ENCODE measurements at places on chromosomes 7 and 10.
A peak's percentile ranks its signal among the peaks of the same experiment; 100 is the strongest.

GRCh38 chr7:130732980-130733930 lies 752 bp downstream of the KLF14 start:
- DNase-seq: peak; percentile 33

- DNase-seq: no peak
These were observed 536.6 kb upstream of the GALNT17 start for GRCh38 chr7:70595370-70595754.

GRCh38 chr10:117239051-117239450 lies 1.9 kb upstream of the SLC18A2 start:
- no peak for DNase-seq

GRCh38 chr7:78020136-78020873 lies 221.7 kb downstream of the PHTF2 start:
- DNase-seq: peak; percentile 61

GRCh38 chr7:85033263-85033662 lies 153.6 kb downstream of the SEMA3D start:
- DNase-seq: no peak
